ENCODE measurements at places on chromosomes 6 and 20.

- DNase-seq, result no peak
Measured at GRCh38 chr6:109783250-109783986, 92.3 kb downstream of the FIG4 start.

- no peak for DNase-seq
Measured at GRCh38 chr20:20759132-20759531, 46.7 kb upstream of the RALGAPA2 start.

GRCh38 chr20:43446361-43446879 is 11.3 kb upstream of the SRSF6 start:
- no peak for DNase-seq

- DNase-seq, result no peak
Measured at GRCh38 chr20:54028276-54029011, 42.0 kb downstream of the BCAS1 start.

- DNase-seq, result no peak
Measured at GRCh38 chr6:515267-515666, 123.7 kb downstream of the IRF4 start.
